ENCODE measurements at places on chromosomes 12 and 14. TPM values are rescaled to one million over a fixed set of nuclear protein-coding genes. Genes with fewer than 3 reads are reported as not detected.

The KRT73 gene
- total RNA-seq, result 21.4 TPM

The CCDC38 gene
- total RNA-seq, result not detected

The NTN4 gene
- total RNA-seq, result 0.31 TPM

The PTPN6 gene
- 99.9 TPM for total RNA-seq

The PPM1H gene
- 1.3 TPM for total RNA-seq

The MMP17 gene
- total RNA-seq, result 5.0 TPM

The LHX5 gene
- not detected for total RNA-seq

The C1R gene
- 1.4 TPM for total RNA-seq

Measured in mononuclear cell (primary cell).